ENCODE measurements at places on chromosomes 2 and 18. TPM values are rescaled to one million over a fixed set of nuclear protein-coding genes. Genes with fewer than 3 reads are reported as not detected.

DNA sequence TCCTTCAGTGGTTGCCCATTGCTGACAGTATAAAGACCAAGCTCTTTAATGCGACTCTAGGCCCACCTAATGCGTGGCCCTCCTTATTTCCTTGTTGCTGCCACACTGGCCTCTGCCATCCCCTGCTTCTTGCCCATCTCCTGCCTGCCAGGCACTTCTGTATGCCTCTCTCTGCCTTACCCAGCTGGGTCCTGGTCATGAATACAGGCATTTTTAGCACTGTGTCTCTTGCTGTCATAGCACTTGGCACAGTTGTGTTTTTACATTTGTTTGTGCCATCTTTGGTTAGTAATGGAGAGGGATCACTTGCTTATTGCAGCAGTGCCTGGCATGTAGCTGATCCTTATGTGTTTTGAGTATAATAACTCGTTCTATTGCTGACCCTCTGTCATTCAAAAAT is 38.7 kb downstream of the MAP4K4 start:
- H3K4me1 ChIP-seq: peaks cover 46% of the 10 kb centered on the region
- H3K27me3 ChIP-seq: no peaks in the 10 kb centered on the region
- DNase-seq: no peak
- H3K27ac ChIP-seq: no peak overlapping the region

- H3K4me1 ChIP-seq: peaks cover 15% of the 10 kb centered on the region
- no peaks in the 10 kb centered on the region for H3K36me3 ChIP-seq
- H3K27me3 ChIP-seq: no peaks in the 10 kb centered on the region
- H3K27ac ChIP-seq: no peak overlapping the region
Measured at GRCh38 chr2:191218292-191218898, 26.8 kb upstream of the MYO1B start.

DNA sequence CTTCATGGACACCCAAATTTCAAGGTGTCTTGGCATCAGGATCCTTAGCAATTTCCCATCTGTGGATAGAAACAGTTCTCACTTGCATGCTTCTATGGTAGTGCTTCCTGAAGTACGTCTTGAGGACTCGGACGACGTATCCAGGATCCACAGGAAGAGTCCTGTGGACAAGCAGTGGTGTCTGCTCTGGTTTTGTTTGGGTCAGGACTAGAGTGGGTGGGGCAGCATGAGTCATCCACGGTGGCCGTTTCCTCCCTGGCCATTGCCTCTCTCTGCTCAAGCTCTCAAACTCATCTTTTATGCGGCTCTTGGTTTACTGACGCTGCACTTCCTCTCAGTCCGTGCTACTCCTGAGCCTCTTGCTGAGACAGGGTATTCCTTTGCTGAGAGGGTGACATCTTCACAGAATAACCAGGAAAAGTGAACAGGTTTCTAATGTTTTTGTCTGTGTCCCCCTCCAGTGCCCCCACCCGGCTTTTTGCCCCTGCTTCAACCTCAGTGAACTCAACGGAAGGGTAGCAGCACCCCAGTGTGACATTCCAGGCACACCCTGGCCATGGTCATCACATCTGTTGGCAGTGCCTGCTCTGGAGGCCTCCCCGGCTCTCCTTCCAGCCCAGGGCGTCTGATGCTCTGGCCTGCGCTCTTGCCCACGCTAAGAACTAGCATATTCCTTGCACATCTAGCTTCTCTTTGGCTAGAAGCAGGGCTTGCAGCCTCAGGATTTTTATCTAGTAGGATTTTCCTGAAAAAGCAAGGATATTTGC is 62.2 kb downstream of the ARMC9 start:
- peaks cover 11% of the 10 kb centered on the region for H3K4me1 ChIP-seq
- H3K4me3 ChIP-seq: no peak overlapping the region
- no peaks in the 10 kb centered on the region for H3K36me3 ChIP-seq
- no peak overlapping the region for H3K27ac ChIP-seq

- no peak overlapping the region for H3K27ac ChIP-seq
- no peak overlapping the region for H3K4me3 ChIP-seq
- no peaks in the 10 kb centered on the region for H3K4me1 ChIP-seq
- no peaks in the 10 kb centered on the region for H3K36me3 ChIP-seq
Measured at GRCh38 chr2:122300758-122301157, 545.3 kb downstream of the TSN start.

DNA sequence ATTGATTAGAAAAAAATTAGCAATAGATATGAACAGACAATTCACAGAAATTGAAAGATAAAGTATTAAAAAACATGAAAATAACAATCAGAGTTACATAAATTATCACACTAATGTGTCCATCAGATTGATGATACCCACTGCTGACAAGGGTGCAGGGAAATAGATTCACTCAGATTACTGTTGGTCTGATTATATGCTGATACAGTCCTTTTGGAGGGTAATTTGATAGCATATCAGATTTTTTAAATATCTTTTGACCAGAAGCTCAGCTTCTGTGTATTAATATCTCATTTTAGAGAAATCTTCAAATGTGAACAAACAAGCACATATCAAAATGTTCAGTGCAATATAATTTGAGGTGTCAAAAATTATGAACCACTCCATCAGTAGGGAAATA is 157.9 kb upstream of the EPC2 start:
- no peaks in the 10 kb centered on the region for H3K27me3 ChIP-seq
- no peak for DNase-seq
- no peak overlapping the region for H3K27ac ChIP-seq
- H3K4me1 ChIP-seq: no peaks in the 10 kb centered on the region
- no peak overlapping the region for H3K4me3 ChIP-seq
- H3K36me3 ChIP-seq: no peaks in the 10 kb centered on the region

DNA sequence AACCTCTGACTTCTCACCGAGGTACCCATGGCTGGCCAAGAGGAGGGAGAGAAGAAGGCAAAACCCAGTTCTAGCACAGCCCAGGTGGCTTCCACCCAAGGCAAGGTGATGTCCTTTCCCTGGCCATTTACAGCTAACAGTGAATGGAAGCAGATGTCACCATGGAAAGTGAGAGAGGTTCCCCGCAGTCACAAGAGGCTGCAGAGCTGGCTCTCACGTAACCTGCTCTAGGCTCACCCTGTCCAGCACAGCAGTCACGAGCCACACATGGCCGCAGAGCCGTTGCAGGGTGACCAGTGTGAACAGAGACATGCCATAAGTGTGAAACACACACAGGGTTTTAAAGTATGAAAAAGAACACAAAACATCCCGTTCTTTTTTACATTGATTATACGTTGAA is 169.4 kb downstream of the TNS1 start:
- no peak for DNase-seq
- H3K4me3 ChIP-seq: no peak overlapping the region
- no peaks in the 10 kb centered on the region for H3K4me1 ChIP-seq
- H3K27ac ChIP-seq: no peak overlapping the region

DNA sequence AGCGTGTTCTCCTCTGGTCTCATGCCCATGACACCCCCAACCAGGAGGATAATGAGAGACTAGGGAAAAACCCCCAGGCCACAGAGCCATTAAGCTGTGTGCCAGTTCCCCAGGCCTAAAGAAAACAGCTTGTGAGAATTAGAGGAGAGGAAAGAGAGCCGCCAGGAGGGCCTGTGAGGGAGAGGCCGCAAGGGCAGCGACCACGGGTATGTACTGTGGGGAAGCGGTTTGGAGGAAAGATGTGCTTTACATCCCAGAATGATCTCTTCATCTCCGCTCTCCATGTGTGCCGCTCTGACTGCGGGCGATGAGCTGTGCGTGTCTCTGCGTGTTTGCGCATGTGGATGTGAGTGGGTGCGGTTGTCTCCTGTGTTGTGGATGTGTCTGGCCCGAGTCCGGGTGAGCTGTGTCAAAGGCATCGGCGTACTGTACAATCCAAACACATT is 82.9 kb downstream of the DYSF start:
- no peak overlapping the region for H3K27ac ChIP-seq
- H3K4me1 ChIP-seq: peaks cover 1% of the 10 kb centered on the region
- no peaks in the 10 kb centered on the region for H3K36me3 ChIP-seq
- H3K4me3 ChIP-seq: no peak overlapping the region
- peaks cover 7% of the 10 kb centered on the region for H3K27me3 ChIP-seq

DNA sequence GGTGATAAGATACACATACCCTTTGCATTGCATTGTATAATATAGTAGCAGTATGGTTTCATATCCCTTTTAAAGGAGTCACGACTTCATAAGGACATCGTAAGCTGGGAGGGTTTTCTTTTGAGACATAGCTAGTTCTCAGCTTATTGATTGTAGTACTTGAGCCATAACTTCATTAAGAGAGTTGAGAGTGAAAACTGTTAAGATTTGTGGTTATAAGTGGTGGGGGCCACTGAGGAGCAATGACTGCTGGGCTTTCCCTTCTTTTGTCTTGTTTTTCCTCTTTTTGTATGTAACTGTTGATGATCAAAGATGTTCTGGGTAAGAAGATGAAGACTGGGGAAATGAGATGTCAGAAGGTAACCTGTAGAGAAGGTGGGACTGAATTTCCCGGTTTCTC is 11.0 kb downstream of the EIF5B start:
- H3K27ac ChIP-seq: peak overlapping the region; percentile 24
- H3K27me3 ChIP-seq: no peaks in the 10 kb centered on the region
- no peak for DNase-seq
- no peak overlapping the region for H3K4me3 ChIP-seq

- no peaks in the 10 kb centered on the region for H3K27me3 ChIP-seq
- no peak overlapping the region for H3K27ac ChIP-seq
- no peaks in the 10 kb centered on the region for H3K36me3 ChIP-seq
- no peak overlapping the region for H3K4me3 ChIP-seq
Measured at GRCh38 chr2:16106619-16107018, 166.3 kb downstream of the MYCN start.

GRCh38 chr2:68222287-68222686 is 30.0 kb downstream of the PPP3R1 start:
- H3K27ac ChIP-seq: no peak overlapping the region
- H3K27me3 ChIP-seq: no peaks in the 10 kb centered on the region
- no peak for DNase-seq
- no peak overlapping the region for H3K4me3 ChIP-seq
- H3K36me3 ChIP-seq: peaks cover 24% of the 10 kb centered on the region

GRCh38 chr18:25568986-25569385 is 217.0 kb upstream of the ZNF521 start:
- H3K36me3 ChIP-seq: no peaks in the 10 kb centered on the region
- H3K27ac ChIP-seq: no peak overlapping the region
- no peaks in the 10 kb centered on the region for H3K4me1 ChIP-seq
- no peaks in the 10 kb centered on the region for H3K27me3 ChIP-seq

TBR1 gene
- total RNA-seq: not detected

CRYGD gene
- not detected for total RNA-seq

OSR1 gene
- not detected for total RNA-seq

SCTR gene
- total RNA-seq: not detected

GNAL gene
- total RNA-seq: 0.25 TPM

CHST9 gene
- total RNA-seq: not detected

GRP gene
- total RNA-seq: not detected

SPDYA gene
- 0.93 TPM for total RNA-seq

C2orf80 gene
- not detected for total RNA-seq

FAM237A gene
- total RNA-seq: not detected

All from activated CD4-positive, alpha-beta memory T cell treated with anti-CD3 and anti-CD28 coated beads, Interleukin-2, amount 10 ng/mL, durations not matched to agents 7 days and 5 days (primary cell).